ENCODE measurements at places on chromosomes 3 and 15.

- no peak for DNase-seq
Observed at GRCh38 chr3:96022676-96023075, 791.7 kb upstream of the EPHA6 start.

DNA sequence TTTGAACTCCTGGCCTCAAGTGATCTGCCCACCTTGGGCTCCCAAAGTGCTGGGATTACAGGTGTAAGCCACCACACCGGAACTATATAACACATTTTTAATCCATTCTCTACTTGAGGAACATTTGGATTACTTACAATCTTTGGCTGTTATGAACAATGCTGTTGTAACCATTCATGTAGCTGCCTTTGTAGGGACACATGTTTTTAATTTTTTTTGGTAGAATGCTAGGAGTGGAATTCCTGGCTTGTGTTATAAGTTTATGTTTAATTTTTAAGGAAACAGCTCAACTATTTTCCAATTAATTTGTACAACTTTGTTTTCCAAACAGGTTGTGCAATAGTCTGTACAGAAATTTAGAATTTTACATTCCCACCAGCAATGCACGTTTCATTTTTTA lies 51.7 kb downstream of the GPR149 start:
- DNase-seq: no peak

- no peak for DNase-seq
Observed at GRCh38 chr15:32872621-32873283, 154.9 kb downstream of the GREM1 start.

GRCh38 chr15:82670699-82671098 lies 23.5 kb upstream of the CPEB1 start:
- no peak for DNase-seq

GRCh38 chr3:128553560-128553959 lies 60.6 kb upstream of the GATA2 start:
- DNase-seq: no peak

DNA sequence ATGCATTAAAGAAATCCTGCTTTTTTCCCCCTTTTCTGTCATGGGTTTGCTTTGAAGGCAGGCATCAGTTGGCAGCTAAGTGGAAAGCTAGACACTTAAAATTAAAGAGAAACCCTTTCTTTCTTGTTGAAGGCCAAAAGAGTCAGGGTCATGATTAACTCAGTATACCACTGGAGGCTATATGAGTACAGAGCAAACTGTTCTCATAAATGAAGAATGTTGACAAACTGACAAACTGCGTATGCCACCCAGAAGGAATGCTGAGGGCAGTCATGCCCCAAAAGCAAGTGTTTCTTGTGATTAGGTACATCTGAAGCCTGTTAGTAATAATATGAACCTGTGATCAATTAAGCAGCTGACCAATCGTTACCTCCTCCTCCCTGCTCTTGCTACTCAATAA lies 43.6 kb upstream of the COL6A6 start:
- no peak for DNase-seq

Data from GM12878 (cell line).